ENCODE measurements at places on chromosomes 16 and 17.

- DNase-seq, result no peak
Measured at GRCh38 chr17:18278867-18279266, 18.4 kb downstream of the MIEF2 start.

DNA sequence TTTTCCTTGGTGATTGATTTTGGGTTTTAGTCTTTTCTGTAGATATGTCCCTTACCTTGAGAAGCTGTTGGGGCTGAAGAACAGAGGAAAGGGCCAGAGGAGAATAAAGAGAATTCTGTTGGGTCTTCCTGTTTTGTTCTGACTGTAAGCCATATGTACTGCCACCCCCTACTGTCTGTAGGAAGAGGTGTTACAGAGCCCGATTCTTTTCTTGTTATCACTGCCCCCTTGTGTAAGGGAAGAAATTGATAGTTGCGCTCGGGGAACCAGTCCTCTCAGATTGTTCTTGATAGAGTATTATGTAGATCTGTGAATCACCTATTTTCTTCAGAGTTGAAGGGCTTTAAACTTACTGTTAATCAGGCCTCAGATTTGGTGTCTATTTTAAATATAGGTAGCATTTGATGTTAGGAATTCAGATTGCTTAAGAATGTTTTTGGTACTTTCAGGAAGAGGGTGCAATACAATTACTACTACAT, 2.4 kb downstream of the TANC2 start:
- peak; percentile 79 for DNase-seq

DNA sequence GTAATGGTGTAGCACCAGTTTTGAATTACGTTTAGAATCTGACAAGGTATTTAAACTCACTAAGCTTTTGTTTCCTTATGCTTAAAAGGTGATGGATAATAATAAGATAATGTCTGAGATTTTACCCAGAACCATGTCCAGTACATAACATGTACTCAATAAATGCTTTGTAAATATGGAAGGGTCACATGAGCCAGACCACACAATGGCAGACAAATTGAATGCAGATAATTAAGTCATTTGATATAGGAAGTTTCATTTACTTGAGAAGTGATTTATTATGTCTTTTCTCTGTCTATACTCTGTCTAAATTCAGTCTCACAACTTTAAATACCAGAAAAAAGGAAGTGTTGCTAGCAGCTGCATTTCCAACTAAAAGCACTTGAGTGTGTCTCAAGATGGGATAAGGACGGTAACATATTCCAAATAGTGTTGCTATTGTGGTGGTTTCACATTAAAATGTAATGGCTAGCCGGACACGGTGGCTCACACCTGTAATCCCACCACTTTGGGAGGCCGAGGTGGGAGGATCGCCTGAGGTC, 52.5 kb upstream of the DHX40 start:
- no peak for DNase-seq

DNA sequence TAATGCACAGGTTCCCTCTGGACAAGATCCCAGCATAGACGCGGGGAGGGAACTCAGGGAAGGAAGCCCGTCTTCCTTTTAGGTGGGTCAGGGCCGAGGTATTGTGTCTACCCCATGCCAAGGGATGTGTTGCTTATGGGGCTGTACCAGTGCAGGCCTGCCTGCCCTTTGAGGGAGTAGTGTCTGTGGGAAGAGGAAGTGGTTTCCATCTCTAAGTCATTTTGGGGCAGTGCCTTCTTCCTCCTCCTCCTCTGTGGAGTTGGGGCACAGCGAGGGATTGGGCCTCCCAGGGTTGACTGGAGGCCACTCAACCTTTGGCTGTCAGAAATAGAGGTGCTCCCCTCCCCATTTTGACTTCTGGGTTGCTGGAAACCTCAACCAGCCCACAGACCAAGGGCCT, 26.5 kb downstream of the GJD3 start:
- no peak for DNase-seq

DNA sequence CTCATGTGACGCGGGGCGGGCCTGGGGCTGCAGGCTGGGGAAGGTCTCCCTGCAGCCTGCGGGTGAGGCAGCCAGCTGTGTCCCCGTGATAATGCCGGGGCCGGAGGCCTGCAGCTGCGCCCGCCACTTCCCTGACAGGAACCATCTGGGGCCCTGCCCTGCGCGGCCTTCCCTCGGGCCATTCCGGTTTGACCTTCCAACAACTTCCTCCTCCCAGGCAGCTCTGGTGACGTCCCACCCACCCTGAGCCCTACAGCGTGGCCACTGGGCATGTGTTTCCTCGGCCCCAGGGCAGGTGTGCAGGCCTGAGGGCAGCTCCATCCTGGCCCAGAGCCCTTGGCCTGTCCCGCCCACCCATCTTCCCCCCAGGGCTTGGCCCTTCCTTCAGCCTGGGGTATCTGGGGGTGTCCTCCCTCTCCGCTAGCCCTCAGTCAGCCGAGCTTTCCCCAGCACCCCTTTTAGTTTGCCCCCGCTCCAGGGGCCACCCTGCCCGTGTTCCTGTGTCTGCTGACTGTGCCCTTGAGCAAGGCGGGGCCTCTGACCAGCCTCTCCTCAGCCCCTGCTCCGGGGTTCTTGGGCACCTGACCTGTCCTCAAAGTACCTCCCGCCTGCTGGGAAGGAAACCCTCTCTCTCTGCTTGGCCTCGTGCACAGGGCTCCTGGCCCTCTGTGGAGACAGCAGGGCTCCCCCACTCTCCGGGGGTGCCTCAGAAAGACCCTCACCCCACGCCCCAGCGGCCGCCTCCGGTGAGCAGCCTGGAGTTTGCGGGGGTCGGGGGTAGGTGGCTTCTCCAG, at the start of gene CBFA2T3:
CBFA2T3 (minus strand) TSS at position 190 of the 794 bp plus-strand sequence. CDS start 400 bp downstream, outside the sequence.
- no peak for DNase-seq

DNA sequence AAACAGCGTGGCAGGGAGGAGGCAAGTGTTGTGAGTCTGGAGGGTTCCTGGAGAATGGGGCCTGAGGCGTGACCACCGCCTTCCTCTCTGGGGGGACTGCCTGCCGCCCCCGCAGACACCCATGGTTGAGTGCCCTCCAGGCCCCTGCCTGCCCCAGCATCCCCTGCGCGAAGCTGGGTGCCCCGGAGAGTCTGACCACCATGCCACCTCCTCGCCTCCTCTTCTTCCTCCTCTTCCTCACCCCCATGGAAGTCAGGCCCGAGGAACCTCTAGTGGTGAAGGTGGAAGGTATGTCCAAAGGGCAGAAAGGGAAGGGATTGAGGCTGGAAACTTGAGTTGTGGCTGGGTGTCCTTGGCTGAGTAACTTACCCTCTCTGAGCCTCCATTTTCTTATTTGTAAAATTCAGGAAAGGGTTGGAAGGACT, at the start of gene CD19:
CD19 (plus strand) TSS at position 171 of the 425 bp plus-strand sequence; CDS start at position 201, 30 bp downstream.
- DNase-seq, result no peak

GRCh38 chr16:90031186-90031930, 12.1 kb upstream of the DBNDD1 start:
- DNase-seq, result no peak

- no peak for DNase-seq
Measured at GRCh38 chr16:67996666-67997065, 2.6 kb downstream of the DPEP2 start.

DNA sequence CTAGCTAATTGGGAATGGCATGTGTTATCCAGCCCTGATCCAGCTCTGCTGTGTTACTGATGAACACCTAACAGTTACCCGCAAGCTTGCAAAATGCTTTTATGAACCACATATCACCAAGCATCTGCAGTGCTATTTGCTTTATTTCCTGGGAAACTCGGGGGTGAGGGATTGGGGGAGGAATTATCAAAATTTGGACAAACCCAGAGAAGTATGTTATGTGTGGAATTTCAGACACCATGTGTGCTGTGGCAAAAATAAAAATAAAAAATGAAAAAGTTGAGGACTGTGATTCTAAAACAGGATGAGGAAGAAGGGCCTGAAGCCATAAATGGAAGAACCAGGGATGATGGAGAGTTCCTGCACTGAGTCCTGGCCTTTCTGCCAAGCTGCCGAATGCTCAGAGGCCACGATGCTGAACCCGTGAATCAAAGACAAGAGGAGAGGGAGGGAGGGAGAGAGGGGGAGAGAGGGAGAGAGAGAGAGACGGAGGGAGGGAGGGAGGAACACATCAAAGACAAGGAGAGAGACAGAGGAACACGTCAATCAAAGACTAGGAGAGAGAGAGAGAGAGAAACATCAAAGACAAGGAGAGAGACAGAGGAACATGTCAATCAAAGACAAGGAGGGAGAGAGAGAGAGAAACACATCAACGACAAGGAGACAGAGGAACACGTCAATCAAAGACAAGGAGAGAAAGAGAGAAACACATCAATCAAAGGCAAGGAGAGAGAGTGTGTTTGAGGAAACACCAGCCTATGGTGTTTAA, 89.8 kb downstream of the MRM3 start:
- no peak for DNase-seq

GRCh38 chr17:4178651-4179050, 35.7 kb downstream of the CYB5D2 start:
- no peak for DNase-seq

GRCh38 chr17:50213026-50214022, 11.9 kb upstream of the COL1A1 start:
- DNase-seq, result no peak

Measured in COR-L47 (cell line).